ENCODE measurements at places on chromosomes 1 and 21. TPM values are rescaled to one million over a fixed set of nuclear protein-coding genes. Genes with fewer than 3 reads are reported as not detected.

DNA sequence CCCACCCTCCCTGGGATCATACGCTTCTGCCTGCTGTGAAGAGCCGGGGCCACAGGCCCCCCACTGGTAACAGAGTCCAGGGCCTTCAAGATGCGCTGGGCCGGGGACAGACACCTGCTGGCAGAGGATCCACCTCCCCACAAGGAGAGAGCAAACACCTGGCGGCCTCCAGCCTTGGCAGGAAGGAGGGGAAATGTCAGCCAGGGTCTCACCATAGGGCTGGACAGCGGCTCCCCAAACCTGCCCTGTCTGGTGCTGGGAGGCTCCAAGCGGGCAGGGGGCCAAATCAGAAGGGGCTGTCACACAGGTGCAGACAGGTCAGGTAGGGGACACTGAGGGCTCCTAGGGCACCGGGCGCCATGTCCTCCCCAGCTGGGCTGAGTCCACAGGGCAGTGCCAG is 58.9 kb downstream of the KCNAB2 start:
- no peaks in the 10 kb centered on the region for H3K36me3 ChIP-seq
- H3K4me1 ChIP-seq = no peaks in the 10 kb centered on the region
- DNase-seq = no peak
- H3K27ac ChIP-seq = no peak overlapping the region

DNA sequence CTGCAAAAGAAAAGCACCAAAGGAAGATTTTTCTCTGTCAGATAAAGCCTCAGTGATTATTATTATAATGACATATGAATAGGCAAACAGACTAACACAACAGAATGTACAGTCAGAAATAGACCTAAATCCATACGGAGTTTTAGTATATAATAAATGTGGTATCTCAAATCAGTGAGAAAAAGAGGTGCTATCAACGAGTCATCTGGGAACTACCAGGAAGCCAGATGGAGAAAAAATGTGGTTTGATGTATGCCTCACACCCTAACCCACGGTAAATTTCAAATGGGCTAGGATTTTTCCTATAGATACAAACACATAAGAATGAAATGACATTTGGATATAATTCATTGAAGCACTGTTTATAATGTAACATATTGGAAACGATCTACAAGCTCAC is 110.3 kb downstream of the ODF2L start:
- DNase-seq = no peak
- H3K27ac ChIP-seq = no peak overlapping the region
- no peak overlapping the region for H3K4me3 ChIP-seq
- no peaks in the 10 kb centered on the region for H3K27me3 ChIP-seq

GRCh38 chr1:2945821-2946231 is 75.4 kb upstream of the ACTRT2 start:
- no peaks in the 10 kb centered on the region for H3K4me1 ChIP-seq
- DNase-seq = no peak
- no peak overlapping the region for H3K4me3 ChIP-seq
- peaks cover 4% of the 10 kb centered on the region for H3K27me3 ChIP-seq
- H3K27ac ChIP-seq = no peak overlapping the region

GRCh38 chr1:112318263-112318662 is 77.8 kb upstream of the CTTNBP2NL start:
- no peak overlapping the region for H3K4me3 ChIP-seq
- H3K27ac ChIP-seq = peak overlapping the region; percentile 75
- DNase-seq = no peak

DNA sequence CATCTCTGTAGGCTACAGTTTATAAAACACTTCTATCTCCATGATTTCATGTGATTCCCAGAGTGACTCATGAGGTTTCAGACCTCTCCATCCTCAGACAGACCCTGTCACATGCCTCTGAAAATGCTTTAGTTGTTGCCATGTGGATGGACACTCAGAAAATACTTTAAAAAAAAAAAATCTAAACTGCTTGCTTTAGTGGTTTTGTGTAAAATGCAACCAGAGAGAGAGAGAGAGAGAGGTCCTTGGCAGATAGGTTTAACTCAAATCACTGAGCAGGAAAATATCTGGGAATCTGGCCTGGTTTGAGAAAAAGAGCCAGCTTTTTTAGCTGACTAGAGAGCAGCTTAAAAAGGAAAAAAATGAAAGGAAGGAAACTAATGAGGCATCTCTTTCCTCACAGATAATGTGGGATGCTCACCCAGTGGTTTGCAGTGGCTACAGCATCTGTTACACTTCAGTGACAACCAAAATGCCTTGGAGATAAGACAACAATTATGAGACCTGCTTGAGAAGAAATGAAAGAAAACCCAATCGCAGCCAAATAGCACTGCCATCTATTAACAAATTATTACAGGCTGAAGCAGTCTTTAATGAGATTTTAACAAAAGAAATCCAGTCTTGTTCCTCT is 54.6 kb upstream of the SYT14 start:
- H3K36me3 ChIP-seq = no peaks in the 10 kb centered on the region
- H3K4me3 ChIP-seq = no peak overlapping the region
- H3K27ac ChIP-seq = no peak overlapping the region
- DNase-seq = peak; percentile 21
- no peaks in the 10 kb centered on the region for H3K27me3 ChIP-seq

DNA sequence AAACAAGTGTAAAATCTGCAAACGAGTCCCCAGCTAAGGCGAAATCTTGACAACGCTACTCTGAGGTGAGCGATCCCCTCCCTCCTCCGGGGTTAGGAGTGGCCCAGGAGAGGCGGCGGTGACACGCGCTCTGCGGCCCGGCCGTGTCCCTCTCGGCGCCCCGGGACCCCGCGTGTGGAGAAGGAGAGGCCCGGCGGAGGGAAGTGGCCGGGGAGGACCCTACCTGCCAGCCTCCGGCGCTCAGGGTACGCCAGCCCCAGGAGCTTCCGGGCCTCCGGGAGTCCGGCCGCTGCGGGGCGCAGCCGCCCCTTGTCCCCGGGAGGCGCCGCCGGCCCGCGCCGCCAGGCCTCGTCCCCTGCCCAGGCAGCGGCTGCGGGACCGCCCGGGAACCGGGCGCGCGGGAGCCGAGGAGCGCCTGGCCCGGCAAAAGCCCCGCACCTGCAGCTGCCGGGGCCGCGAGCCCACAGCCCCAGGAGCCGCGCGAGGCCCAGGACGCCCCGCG is 543 bp downstream of the ABCB10 start:
- peak overlapping the region; percentile 89 for H3K27ac ChIP-seq
- H3K4me1 ChIP-seq = peaks cover 54% of the 10 kb centered on the region
- H3K36me3 ChIP-seq = no peaks in the 10 kb centered on the region
- peak; percentile 76 for DNase-seq
- no peaks in the 10 kb centered on the region for H3K27me3 ChIP-seq

DNA sequence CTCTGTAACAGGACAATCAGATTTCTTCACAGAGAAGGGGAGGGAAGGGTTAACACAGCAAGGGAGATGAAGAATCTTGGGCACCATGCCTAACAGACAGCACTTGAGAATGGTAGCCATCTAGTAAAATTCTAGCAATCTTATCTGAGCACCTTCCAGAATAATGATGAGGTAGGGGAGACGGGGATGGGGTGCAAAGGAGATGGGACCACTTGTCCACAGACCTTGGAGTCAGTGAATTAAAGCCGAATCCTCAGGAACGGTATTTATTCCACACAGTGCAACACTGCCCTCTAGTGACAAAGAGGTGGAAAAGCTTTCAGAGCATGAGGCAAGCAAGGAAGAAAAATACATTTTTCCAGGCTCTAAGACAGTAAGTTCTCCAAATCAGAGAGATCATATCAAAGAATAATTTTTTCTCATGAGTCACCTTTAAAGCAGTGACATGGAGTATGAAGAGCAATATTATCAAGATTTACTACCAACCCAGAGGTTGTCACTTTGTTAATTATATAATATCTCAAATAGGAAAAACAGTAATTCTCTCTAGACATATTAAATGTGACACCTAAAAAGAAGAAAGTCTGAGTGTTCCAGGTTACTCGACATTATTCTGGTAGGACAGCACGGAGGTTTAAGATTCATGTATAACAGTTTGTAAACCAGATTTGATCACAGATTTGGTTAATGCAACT is 43.3 kb upstream of the LPAR3 start:
- no peak for DNase-seq
- H3K4me1 ChIP-seq = no peaks in the 10 kb centered on the region
- no peaks in the 10 kb centered on the region for H3K36me3 ChIP-seq
- H3K27me3 ChIP-seq = no peaks in the 10 kb centered on the region
- no peak overlapping the region for H3K4me3 ChIP-seq

DNA sequence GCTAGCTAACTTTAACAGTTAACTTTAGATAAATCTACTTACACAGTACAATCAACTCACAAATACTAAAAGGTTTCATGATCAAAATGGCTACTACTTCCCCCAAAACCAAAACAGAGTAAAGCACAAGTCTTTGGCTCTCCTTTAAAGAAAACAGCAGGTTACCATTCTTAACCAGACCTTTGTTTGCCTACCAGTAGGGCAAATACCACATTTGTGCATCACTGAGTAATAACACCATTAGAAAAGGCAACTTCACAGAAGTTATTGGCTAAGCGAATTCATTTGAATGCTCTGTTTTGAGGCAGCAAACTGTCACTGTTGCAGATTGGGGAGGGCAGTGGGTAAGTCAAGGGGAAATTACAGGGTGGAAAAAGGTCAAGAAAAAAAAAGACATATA is 17.3 kb upstream of the SERPINC1 start:
- H3K27ac ChIP-seq = no peak overlapping the region
- H3K4me3 ChIP-seq = no peak overlapping the region
- DNase-seq = no peak
- no peaks in the 10 kb centered on the region for H3K27me3 ChIP-seq
- peaks cover 7% of the 10 kb centered on the region for H3K4me1 ChIP-seq
- H3K36me3 ChIP-seq = peaks cover 20% of the 10 kb centered on the region

DNA sequence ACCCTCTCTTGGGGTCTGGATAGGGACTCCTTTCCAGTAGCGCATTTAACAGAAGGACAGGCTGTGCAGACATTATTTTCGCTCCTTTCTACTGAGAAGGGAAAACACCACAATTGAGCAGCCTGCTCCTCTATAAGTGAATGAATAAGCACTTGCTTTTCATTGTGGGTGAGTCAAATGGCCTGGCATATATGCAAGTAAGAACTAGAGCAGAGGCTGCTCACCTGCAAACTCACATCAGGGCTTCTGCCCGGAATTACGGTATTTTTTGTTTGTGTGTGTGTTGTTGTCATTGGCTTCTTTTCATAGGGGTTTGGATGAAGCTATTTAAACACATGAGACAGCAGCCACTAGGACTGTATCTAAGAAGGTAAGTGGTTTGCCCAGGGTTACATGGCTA is 200.1 kb upstream of the CAMK1G start:
- H3K4me1 ChIP-seq = no peaks in the 10 kb centered on the region
- H3K4me3 ChIP-seq = no peak overlapping the region
- H3K27me3 ChIP-seq = peaks cover 6% of the 10 kb centered on the region
- H3K27ac ChIP-seq = no peak overlapping the region

- no peaks in the 10 kb centered on the region for H3K4me1 ChIP-seq
- H3K27me3 ChIP-seq = no peaks in the 10 kb centered on the region
- no peak overlapping the region for H3K4me3 ChIP-seq
- H3K27ac ChIP-seq = no peak overlapping the region
These were observed 33.9 kb downstream of the DDR2 start for GRCh38 chr1:162666006-162666645.

DNA sequence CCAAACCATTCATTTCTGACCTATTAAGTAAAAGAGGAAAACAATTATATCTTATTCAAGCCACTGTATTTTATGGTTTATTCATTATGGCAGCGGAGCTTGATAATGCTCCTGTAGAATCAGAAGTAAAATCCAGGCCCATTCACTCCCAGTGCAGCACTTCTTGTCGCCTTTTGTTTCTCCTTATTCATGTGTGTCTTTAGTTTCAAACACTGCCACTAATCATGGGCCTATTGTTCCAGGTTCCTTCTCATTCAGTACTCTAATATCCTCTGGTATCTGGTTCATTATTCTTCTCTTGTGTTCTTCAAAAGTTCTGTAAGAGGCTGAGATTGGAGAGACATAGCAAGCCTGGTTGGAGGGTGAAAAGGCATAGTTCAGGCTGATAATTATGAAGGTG is 218.3 kb downstream of the LRRIQ3 start:
- H3K4me1 ChIP-seq = no peaks in the 10 kb centered on the region
- DNase-seq = no peak
- no peaks in the 10 kb centered on the region for H3K36me3 ChIP-seq
- no peaks in the 10 kb centered on the region for H3K27me3 ChIP-seq

GRCh38 chr1:234176000-234176399 is 197.3 kb upstream of the COA6 start:
- no peak overlapping the region for H3K4me3 ChIP-seq
- no peaks in the 10 kb centered on the region for H3K36me3 ChIP-seq
- DNase-seq = no peak
- no peaks in the 10 kb centered on the region for H3K27me3 ChIP-seq
- no peaks in the 10 kb centered on the region for H3K4me1 ChIP-seq

- H3K4me3 ChIP-seq = no peak overlapping the region
- H3K27me3 ChIP-seq = no peaks in the 10 kb centered on the region
- peaks cover 73% of the 10 kb centered on the region for H3K4me1 ChIP-seq
- no peak for DNase-seq
These were observed 26.9 kb downstream of the KIRREL1 start for GRCh38 chr1:158020259-158020885.

DNA sequence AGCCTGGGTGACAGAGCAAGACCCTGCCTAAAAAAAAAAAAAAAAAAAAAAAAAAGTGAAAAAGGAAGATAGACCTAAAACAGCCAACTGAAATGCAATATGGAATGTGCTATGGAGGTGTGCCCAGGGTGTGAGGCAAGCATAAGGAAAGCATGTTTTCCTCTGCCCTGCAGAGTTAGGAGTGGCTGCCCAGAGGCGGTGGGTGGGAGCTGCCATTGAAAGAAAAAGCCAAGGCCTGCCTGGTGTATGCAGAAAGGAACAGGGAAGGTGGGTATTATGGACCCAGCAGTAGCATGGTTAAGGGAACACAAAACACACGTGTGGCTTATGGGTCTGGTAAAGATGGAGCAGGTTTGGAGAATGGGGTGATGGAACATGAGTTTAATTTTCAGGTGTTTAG is 8.9 kb downstream of the CD244 start:
- H3K4me3 ChIP-seq = no peak overlapping the region
- no peak for DNase-seq
- H3K27ac ChIP-seq = no peak overlapping the region
- H3K27me3 ChIP-seq = no peaks in the 10 kb centered on the region
- no peaks in the 10 kb centered on the region for H3K36me3 ChIP-seq
- peaks cover 7% of the 10 kb centered on the region for H3K4me1 ChIP-seq

GRCh38 chr1:45647248-45648021 is 23.6 kb upstream of the CCDC17 start:
- H3K4me1 ChIP-seq = peaks cover 46% of the 10 kb centered on the region
- no peaks in the 10 kb centered on the region for H3K27me3 ChIP-seq
- H3K36me3 ChIP-seq = peaks cover 9% of the 10 kb centered on the region
- no peak overlapping the region for H3K4me3 ChIP-seq
- no peak overlapping the region for H3K27ac ChIP-seq

DNA sequence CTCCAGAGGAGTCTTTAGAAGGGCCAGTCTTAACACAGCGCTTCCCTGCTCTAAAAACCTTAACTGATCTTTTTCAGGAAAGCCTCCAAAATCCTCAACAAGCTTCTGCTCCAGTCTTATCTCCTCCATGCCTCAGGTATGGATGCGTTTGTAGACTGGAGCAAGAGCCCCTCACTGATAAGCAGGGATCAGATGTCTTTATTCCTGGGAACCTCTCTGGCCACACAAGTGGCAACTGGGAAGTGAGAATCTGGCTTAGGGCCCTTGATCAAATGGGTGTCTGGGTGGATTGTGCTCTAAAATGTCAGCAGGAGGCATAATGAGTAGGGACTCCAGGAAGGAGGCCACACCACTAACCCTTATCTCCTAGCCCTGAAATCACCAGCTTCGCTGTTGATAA is 1.4 kb downstream of the ZBTB8A start:
- no peak overlapping the region for H3K27ac ChIP-seq
- no peak overlapping the region for H3K4me3 ChIP-seq
- peaks cover 11% of the 10 kb centered on the region for H3K4me1 ChIP-seq
- H3K27me3 ChIP-seq = peaks cover 4% of the 10 kb centered on the region

OR14K1 gene
- not detected for total RNA-seq

NR1I3 gene
- total RNA-seq = 0.55 TPM

APCS gene
- not detected for total RNA-seq

Data from stomach (tissue), 19 donors.